Natural killer cell (primary cell): ENCODE measurements at places on chromosomes 6 and 20. TPM values are rescaled to one million over a fixed set of nuclear protein-coding genes. Genes with fewer than 3 reads are reported as not detected.

SH3BGRL2 gene
- 5.8 TPM for total RNA-seq

TINAG gene
- total RNA-seq: not detected

UST gene
- 6.3 TPM for total RNA-seq

MEP1A gene
- total RNA-seq: not detected

MDFI gene
- not detected for total RNA-seq

VIP gene
- not detected for total RNA-seq

ANGPT4 gene
- not detected for total RNA-seq

VSX1 gene
- total RNA-seq: not detected

MEA1 gene
- 29.6 TPM for total RNA-seq

GABBR1 gene
- 10.9 TPM for total RNA-seq

LINC00237 gene
- not detected for total RNA-seq

NOTCH4 gene
- total RNA-seq: 2.7 TPM

SAMD3 gene
- 339 TPM for total RNA-seq

TRIM31 gene
- total RNA-seq: not detected

HACE1 gene
- 12.6 TPM for total RNA-seq

WFDC10B gene
- not detected for total RNA-seq

HLA-DOA gene
- 1.2 TPM for total RNA-seq

DEFB124 gene
- not detected for total RNA-seq

NKX2-2 gene
- not detected for total RNA-seq

GPX5 gene
- total RNA-seq: not detected

DAAM2 gene
- total RNA-seq: not detected
